Endodermal cell (in vitro differentiated cells): ENCODE measurements at places on chromosomes 6 and 20.

- no peaks in the 10 kb centered on the region for H3K4me1 ChIP-seq
- H3K36me3 ChIP-seq = no peaks in the 10 kb centered on the region
- H3K27me3 ChIP-seq = peaks cover 12% of the 10 kb centered on the region
- H3K4me3 ChIP-seq = no peak overlapping the region
- DNase-seq = no peak
Measured at GRCh38 chr6:89379281-89379680, 26.8 kb upstream of the UBE2J1 start.

DNA sequence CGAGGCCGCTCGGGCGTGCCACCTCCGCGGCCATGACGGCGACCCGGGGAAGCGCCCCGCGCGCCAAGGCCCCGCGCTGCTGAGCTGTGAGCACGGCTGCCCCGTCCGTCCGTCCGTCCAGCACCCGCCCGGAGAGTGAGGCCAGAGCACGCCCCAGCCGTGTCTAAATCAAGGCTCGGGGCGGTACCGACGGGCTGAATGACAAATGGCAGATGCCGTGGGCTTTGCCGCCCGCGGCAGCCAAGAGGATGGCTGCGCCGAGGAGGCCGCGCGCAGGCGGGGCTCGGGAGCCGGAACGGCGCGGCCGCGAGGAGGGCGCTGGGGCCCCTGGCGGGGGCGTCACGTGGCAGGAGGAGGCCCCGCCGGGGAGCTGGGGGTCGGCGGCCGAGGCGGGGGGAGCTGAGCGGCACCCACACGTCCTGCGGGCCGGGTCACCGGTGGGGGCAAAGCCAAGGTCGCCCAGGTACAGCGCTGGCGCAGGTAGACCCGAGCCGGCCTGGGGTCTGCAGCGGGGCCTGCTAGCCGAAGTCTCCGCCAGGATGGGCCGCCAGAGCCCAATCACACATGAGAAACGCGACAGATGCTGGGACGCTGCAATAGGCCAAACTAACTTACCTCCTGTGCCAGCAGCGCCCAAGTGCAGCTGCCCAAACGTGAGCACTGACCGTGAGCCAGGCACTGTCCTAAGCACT is at the start of gene PLAGL1:
PLAGL1 (minus strand) TSS at position 140 of the 692 bp plus-strand sequence. CDS start 60,123 bp downstream, outside the sequence.
- H3K4me3 ChIP-seq = peak within 1 kb of the TSS; percentile 85
- DNase-seq = peak; percentile 78
- no peaks in the 10 kb centered on the region for H3K4me1 ChIP-seq
- H3K27ac ChIP-seq = no peak within 1 kb of the TSS
- H3K36me3 ChIP-seq = no peaks in the 10 kb centered on the region

DNA sequence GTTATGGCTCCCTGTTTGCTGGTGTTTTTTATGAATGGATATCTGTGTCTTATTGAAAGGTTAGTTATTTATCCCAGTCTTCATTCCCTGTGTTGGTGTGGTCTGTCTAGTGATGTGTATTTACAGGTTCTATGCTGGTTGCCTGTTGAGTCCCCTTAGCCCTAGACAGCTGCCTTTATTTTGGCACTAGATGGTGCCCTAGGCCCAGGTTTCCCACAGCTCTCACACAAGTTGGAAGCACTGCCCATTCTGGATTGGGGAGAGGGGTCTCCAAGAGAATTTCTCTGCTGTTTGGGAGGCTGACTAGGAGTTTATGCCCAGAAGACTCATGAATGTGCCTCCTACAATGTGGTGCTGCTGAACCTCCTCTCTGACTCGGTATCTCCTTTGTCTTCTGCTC is 12.4 kb downstream of the GRM1 start:
- no peaks in the 10 kb centered on the region for H3K36me3 ChIP-seq
- no peaks in the 10 kb centered on the region for H3K27me3 ChIP-seq
- H3K4me1 ChIP-seq = no peaks in the 10 kb centered on the region
- no peak overlapping the region for H3K27ac ChIP-seq

GRCh38 chr20:44151621-44152416 is 35.2 kb downstream of the JPH2 start:
- no peak for DNase-seq
- H3K27me3 ChIP-seq = no peaks in the 10 kb centered on the region
- H3K36me3 ChIP-seq = no peaks in the 10 kb centered on the region
- no peak overlapping the region for H3K27ac ChIP-seq
- H3K4me1 ChIP-seq = no peaks in the 10 kb centered on the region
